IPS DF 6.9 (cell line): ENCODE measurements at places on chromosomes 7 and 10.

DNA sequence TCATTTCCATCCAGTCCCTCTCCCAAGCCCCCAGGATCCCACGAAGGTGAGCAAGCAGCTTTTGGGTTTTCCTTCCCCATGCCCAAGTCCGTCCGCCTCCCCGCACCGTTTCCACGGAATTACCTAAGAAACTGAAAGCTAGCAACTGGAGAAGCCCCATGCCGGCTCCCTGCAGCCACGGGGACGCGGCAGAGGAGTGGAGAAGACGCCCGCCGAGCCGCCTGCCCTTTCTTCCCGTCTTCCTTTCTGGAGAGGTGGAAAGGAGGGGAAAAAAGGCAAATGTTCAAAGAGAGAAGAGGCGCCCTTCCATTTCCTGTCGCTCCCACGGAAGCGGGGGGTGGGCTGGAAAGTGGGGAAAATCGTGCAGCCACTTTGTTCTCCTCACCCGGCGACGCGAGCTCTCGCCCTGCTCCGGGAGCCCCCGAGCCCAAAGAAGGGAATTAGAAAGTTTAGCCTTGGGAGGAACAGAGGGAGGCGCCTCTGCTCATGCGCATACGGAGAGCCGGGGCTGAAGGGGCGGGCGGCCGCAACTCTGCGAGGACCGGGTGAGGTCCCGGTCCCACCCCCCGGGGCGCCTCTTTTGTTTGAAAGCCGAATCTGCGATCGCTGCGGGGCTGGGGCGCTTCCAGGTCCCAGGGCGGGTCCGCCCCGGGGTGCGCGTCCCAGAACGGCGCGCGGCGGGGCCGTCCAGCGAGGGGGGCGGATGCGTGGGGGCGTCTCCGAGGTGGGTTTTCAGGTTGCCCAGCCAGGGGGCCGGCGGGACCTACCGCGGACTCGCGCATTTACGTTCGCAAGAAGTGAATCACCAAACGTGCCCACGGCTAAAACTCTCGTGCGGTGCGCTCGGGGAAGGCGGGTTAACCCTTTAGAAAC, at the start of gene LAMB1:
Gene LAMB1, minus strand, starts transcription at position 436 of the 873 bp plus-strand sequence. Its CDS starts 276 bp downstream, at position 160.
- peaks cover 9% of the 10 kb centered on the region for H3K4me1 ChIP-seq
- no peak for DNase-seq
- no peaks in the 10 kb centered on the region for H3K36me3 ChIP-seq
- H3K27ac ChIP-seq: no peak within 1 kb of the TSS
- H3K27me3 ChIP-seq: peaks cover 55% of the 10 kb centered on the region

- no peak for DNase-seq
- H3K27me3 ChIP-seq: no peaks in the 10 kb centered on the region
- no peak overlapping the region for H3K4me3 ChIP-seq
- H3K36me3 ChIP-seq: no peaks in the 10 kb centered on the region
- peaks cover 1% of the 10 kb centered on the region; the same call in 1 of the 2 replicates for H3K4me1 ChIP-seq
Measured at GRCh38 chr7:155265144-155265543, 32.5 kb upstream of the INSIG1 start.

GRCh38 chr7:91633013-91633441, 247.5 kb downstream of the MTERF1 start:
- no peaks in the 10 kb centered on the region for H3K36me3 ChIP-seq
- H3K4me1 ChIP-seq: no peaks in the 10 kb centered on the region
- no peak for DNase-seq
- no peaks in the 10 kb centered on the region for H3K27me3 ChIP-seq
- no peak overlapping the region for H3K27ac ChIP-seq
- no peak overlapping the region for H3K4me3 ChIP-seq

- no peak overlapping the region for H3K4me3 ChIP-seq
- no peaks in the 10 kb centered on the region for H3K27me3 ChIP-seq
- H3K4me1 ChIP-seq: no peaks in the 10 kb centered on the region
- no peaks in the 10 kb centered on the region for H3K36me3 ChIP-seq
- H3K27ac ChIP-seq: no peak overlapping the region
Measured at GRCh38 chr7:41873741-41874140, 170.9 kb upstream of the INHBA start.

GRCh38 chr7:15457990-15458955, 103.5 kb downstream of the AGMO start:
- H3K27me3 ChIP-seq: no peaks in the 10 kb centered on the region
- no peaks in the 10 kb centered on the region for H3K4me1 ChIP-seq
- no peaks in the 10 kb centered on the region for H3K36me3 ChIP-seq
- H3K4me3 ChIP-seq: no peak overlapping the region
- H3K27ac ChIP-seq: no peak overlapping the region
- DNase-seq: no peak

GRCh38 chr10:71975871-71976725, 11.9 kb downstream of the CHST3 start:
- no peak overlapping the region for H3K27ac ChIP-seq
- no peaks in the 10 kb centered on the region for H3K27me3 ChIP-seq
- DNase-seq: no peak
- H3K36me3 ChIP-seq: no peaks in the 10 kb centered on the region
- H3K4me1 ChIP-seq: peaks cover 2% of the 10 kb centered on the region; the same call in 1 of the 2 replicates

DNA sequence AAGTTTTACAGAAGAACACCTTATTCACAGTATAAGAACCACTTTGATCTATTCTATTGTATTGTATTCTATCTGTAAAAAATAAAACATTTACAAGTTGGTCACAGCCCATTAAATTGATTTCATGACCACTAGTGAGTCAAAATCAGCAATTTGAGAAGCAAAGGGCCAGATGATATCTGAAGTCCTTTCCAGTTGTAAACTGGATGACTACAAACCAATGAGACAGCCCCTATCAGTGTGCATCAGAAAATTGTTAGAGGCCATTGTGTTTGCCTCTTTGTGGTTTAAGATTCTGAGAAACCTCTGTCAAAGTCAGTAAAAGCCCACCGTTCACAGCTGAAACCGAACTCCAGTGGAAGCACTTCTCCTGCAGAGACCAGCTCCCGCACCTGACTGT, 54.8 kb downstream of the TBXAS1 start:
- no peak overlapping the region for H3K27ac ChIP-seq
- no peak overlapping the region for H3K4me3 ChIP-seq
- H3K36me3 ChIP-seq: no peaks in the 10 kb centered on the region
- no peaks in the 10 kb centered on the region for H3K4me1 ChIP-seq

DNA sequence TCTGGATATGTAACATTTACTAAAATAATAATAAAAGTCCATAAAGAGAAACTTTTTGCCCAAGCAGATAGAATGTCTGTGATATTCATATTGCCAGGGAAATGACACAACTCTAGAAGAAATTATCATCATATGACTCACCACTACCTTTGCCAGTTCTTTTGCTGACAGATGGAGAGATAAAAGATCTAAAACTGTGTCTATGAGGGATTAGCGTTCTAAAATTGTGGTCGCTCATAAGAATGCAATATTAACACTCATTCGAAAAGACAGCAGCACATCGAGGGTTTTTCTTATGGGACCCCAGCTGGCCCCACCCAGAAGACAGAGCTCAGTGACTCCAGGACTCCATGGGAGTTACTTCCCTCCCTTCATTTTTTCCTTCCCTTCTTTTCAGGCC, 16.6 kb upstream of the LANCL2 start:
- no peak overlapping the region for H3K4me3 ChIP-seq
- no peaks in the 10 kb centered on the region for H3K4me1 ChIP-seq
- no peaks in the 10 kb centered on the region for H3K27me3 ChIP-seq
- H3K27ac ChIP-seq: no peak overlapping the region

- H3K4me3 ChIP-seq: no peak overlapping the region
- DNase-seq: no peak
- no peaks in the 10 kb centered on the region for H3K36me3 ChIP-seq
- no peaks in the 10 kb centered on the region; the same call in 1 of the 2 replicates for H3K4me1 ChIP-seq
- no peak overlapping the region for H3K27ac ChIP-seq
- H3K27me3 ChIP-seq: no peaks in the 10 kb centered on the region
Measured at GRCh38 chr10:116948530-116948870, 56.5 kb downstream of the SHTN1 start.

- no peaks in the 10 kb centered on the region for H3K27me3 ChIP-seq
- H3K36me3 ChIP-seq: no peaks in the 10 kb centered on the region
- no peak overlapping the region for H3K4me3 ChIP-seq
- no peak for DNase-seq
Measured at GRCh38 chr10:36171556-36171952, 529.5 kb upstream of the FZD8 start.

GRCh38 chr10:7288060-7288690, 122.7 kb downstream of the SFMBT2 start:
- H3K36me3 ChIP-seq: no peaks in the 10 kb centered on the region
- H3K27me3 ChIP-seq: no peaks in the 10 kb centered on the region
- H3K27ac ChIP-seq: no peak overlapping the region
- no peaks in the 10 kb centered on the region for H3K4me1 ChIP-seq

- peaks cover 5% of the 10 kb centered on the region for H3K4me1 ChIP-seq
- H3K4me3 ChIP-seq: no peak overlapping the region
- H3K27ac ChIP-seq: no peak overlapping the region
- no peak for DNase-seq
- H3K27me3 ChIP-seq: no peaks in the 10 kb centered on the region
Measured at GRCh38 chr7:69817841-69818635, 219.8 kb downstream of the AUTS2 start.

DNA sequence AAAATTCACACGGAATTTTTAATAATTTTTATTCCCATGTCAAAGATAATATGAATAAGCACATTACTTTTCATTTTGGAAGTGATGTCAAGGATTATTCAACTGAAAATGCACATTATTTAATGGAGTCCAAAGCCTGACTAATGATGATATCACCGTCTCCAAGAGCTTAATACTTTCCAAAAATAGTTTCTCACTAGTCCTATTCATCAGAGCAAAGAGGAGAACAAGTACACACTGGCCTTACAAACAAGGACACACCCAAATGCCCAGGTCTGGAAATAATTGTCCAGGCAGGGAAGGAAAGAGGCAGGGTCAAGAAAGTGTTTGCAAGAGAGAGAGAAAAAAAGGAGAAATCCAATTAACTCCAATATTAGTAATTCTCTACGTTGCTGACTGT, 216.8 kb upstream of the CCDC6 start:
- no peak overlapping the region for H3K27ac ChIP-seq
- H3K4me3 ChIP-seq: no peak overlapping the region
- H3K4me1 ChIP-seq: no peaks in the 10 kb centered on the region
- H3K27me3 ChIP-seq: no peaks in the 10 kb centered on the region
- no peak for DNase-seq

DNA sequence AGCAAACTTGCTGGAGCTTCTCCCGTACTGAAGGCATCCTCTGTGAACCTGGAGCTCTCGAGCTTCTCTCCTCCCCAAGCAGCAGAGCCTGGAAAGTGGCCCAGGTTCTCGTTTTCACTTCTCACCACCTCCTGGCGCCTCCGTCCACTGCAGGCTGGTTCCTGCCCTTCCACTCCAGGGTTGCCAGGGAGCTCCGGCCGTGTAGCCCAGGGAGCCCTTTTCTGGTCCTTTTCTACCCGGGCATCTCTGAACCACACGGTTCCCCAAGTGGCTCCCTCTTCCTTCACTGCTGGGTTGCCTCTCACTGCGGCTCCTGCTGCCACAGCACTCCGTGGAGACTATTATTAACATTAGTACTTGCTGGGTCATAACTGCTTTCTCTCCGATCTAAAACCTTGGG, 208.6 kb upstream of the PPP2R2D start:
- no peak overlapping the region for H3K27ac ChIP-seq
- H3K36me3 ChIP-seq: no peaks in the 10 kb centered on the region
- DNase-seq: no peak
- no peak overlapping the region for H3K4me3 ChIP-seq
- H3K4me1 ChIP-seq: no peaks in the 10 kb centered on the region
- H3K27me3 ChIP-seq: no peaks in the 10 kb centered on the region

GRCh38 chr10:121702351-121703320, 104.4 kb upstream of the FGFR2 start:
- H3K27me3 ChIP-seq: no peaks in the 10 kb centered on the region
- H3K4me3 ChIP-seq: no peak overlapping the region
- no peak overlapping the region for H3K27ac ChIP-seq
- H3K36me3 ChIP-seq: no peaks in the 10 kb centered on the region
- no peak for DNase-seq

- no peaks in the 10 kb centered on the region for H3K36me3 ChIP-seq
- no peaks in the 10 kb centered on the region; the same call in 1 of the 2 replicates for H3K4me1 ChIP-seq
- H3K27ac ChIP-seq: no peak overlapping the region
- no peak overlapping the region for H3K4me3 ChIP-seq
- DNase-seq: no peak
- H3K27me3 ChIP-seq: no peaks in the 10 kb centered on the region
Measured at GRCh38 chr10:59880971-59881510, 25.3 kb downstream of the CCDC6 start.

- DNase-seq: no peak
- H3K4me1 ChIP-seq: no peaks in the 10 kb centered on the region
- H3K27me3 ChIP-seq: no peaks in the 10 kb centered on the region
- no peak overlapping the region for H3K27ac ChIP-seq
Measured at GRCh38 chr10:7153750-7154149, 257.1 kb downstream of the SFMBT2 start.
